ENCODE measurements at places on chromosomes 5 and 9.
A peak's percentile ranks its signal among the peaks of the same experiment; 100 is the strongest.

- no peak for DNase-seq
Observed at GRCh38 chr5:155475318-155475717, 461.8 kb downstream of the KIF4B start.

GRCh38 chr5:37112383-37112991, 136.7 kb downstream of the CPLANE1 start:
- DNase-seq, result no peak

GRCh38 chr5:19986031-19986619, 1.9 kb downstream of the CDH18 start:
- DNase-seq, result no peak

GRCh38 chr5:53164478-53165165, 55.1 kb upstream of the MOCS2 start:
- no peak for DNase-seq

GRCh38 chr9:136732444-136733178, 10.1 kb downstream of the LCN10 start:
- no peak for DNase-seq

- DNase-seq, result no peak
Observed at GRCh38 chr5:106680330-106680729, 990.4 kb downstream of the EFNA5 start.

- no peak for DNase-seq
Observed at GRCh38 chr9:75233011-75233410, 144.7 kb downstream of the OSTF1 start.

- DNase-seq, result no peak
Observed at GRCh38 chr5:67192719-67193438, 3.7 kb downstream of the CD180 start.

DNA sequence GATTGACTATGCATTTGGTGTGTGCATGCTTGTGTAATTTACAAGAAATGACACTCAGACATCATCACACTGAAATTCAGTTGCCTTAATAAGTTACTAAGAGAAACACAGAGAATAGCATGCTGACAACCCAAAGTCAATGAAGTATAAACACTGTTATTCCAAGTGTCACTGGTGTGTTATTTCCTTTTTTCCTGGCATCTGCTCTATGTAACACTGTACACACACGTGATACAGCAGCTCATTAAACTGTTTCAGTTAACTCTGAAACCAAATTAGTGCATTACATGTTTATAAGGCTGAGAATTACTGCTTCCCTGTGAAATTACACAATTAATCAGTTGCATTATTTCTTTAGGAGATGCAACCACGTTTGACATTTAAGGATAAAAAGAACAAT, 252.7 kb downstream of the EFNA5 start:
- no peak for DNase-seq

- peak; percentile 7 for DNase-seq
Observed at GRCh38 chr5:137252512-137252911, 246.6 kb downstream of the SPOCK1 start.

DNA sequence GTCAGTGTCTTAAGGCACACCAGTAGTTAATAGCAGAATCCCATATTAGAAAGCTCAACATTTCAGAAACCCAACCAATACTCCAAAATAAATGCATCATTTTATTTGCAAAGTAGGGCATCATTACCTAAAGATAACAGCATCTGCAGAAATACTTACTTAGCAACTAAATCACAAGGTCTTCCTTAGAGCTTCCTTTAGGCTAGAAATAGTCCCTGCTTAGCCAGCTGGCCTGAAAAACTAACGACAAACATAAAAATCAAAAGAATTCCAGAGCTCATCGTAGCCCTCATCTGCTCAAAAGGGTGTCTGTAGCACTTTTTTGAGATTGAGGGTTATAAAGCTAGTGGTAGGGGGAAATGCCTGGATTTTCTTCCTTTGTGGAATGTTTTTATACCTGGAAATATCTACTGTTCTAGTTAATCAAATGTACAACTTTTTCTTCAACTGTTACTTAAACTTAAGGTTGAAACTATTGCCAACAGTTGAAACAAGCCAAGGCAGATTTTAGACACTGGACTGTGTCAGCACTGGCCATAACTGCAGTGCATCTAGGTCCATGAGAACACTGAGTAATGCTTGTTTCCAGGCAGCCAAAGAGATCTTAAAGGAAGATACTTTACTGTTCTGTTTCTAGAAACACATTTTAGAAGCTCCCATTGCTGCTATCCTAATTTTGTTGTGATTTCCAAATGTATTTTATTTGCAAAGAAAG, 129.4 kb upstream of the RASA1 start:
- DNase-seq, result no peak
